ENCODE measurements at places on chromosomes 12 and 14.

- no peak for DNase-seq
Observed at GRCh38 chr12:114789821-114790220, 105.8 kb upstream of the TBX3 start.

GRCh38 chr12:2354151-2354991 is 301.6 kb downstream of the CACNA1C start:
- no peak for DNase-seq

- no peak for DNase-seq
Observed at GRCh38 chr12:13979772-13980378, 1.5 kb downstream of the GRIN2B start.

GRCh38 chr14:56112781-56113180 is 5.4 kb upstream of the PELI2 start:
- DNase-seq = no peak

DNA sequence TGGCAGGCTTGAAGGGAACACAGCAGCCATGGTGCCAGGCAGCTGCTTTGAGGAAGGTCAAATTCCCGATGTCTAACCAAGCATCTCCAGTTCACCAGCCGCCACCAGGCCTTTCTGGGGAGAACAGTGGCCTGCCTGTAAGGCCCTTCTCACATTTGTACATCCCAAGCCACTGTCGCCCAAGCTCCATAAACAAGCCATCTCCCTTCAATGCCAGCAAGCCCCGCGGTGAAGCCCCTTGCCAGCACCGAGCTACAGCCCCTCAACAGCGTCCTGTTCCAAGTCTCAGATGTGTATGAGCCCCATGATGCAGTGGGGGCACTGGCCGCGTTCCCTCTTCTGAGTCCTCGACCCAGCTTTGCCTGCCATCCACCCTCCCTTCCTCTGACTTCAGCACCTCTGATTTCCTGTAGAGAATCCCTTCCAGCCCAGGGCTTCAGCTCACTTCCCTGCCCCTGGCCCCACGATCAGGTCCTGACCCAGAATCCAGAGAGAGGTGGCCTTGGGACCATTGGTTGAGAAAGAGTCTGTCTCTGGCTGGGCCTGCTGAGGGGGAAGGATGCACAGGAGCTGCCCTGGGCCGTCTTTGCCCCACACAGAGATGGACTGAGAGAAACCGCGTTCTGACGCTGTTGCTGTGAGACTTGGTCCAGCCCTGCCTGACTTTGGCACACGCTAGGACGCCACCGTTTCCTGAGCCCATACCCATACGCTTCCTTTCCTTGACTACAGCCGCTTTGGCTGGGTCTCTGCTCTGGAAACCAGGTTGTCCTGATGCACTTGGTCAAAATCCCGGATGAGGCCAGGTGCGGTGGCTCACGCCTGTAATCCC is 1.9 kb upstream of the MMP17 start:
- no peak for DNase-seq

DNA sequence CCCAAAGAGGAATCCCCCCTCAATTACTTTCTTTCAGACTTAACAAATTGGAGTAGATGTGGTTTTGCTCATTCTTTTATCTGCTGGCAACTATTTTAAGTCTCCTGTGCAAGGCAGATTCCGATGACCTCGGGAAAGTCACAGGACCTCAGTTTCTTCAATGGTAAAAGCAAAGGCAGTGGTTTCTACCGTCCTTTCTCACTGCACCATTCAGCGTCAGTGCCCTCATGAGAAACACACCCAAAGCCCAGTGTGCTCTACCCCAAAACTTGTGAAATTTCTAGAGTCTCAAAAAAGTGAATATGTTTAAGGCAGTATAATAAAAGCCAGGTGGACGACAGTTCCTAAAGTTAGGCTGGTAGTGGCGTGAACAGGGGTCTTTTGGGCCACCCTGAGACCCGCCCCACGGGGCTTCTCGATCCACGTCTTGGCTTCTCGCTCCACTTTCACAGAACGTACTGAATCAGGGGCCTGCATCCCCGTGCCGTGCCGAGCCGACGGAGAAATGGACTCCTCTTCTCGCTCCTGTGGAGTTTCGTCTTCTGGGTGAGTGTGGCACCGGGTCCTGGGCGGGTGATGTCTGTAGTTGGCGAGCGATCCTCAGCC is 1.3 kb upstream of the ARHGAP5 start:
- no peak for DNase-seq

Data from stimulated activated CD8-positive, alpha-beta memory T cell treated with anti-CD3 and anti-CD28 coated beads, Interleukin-2, amount 100 ng/mL, for 1 hour (primary cell).